ENCODE measurements at places on chromosomes 1 and 21. TPM values are rescaled to one million over a fixed set of nuclear protein-coding genes. Genes with fewer than 3 reads are reported as not detected.
A peak's percentile ranks its signal among the peaks of the same experiment; 100 is the strongest.

Gene IL23R
- 2.0 TPM for total RNA-seq

Gene SELENBP1
- total RNA-seq = 1,259 TPM

Gene SPTA1
- total RNA-seq = not detected

Gene NBPF4
- total RNA-seq = 0.53 TPM

Gene CYP4X1
- total RNA-seq = 1.1 TPM

Gene SYT11
- total RNA-seq = 1.8 TPM

Gene APOBEC4
- total RNA-seq = not detected

Gene CAPN9
- 46.3 TPM for total RNA-seq

Gene OR2T11
- not detected for total RNA-seq

DNA sequence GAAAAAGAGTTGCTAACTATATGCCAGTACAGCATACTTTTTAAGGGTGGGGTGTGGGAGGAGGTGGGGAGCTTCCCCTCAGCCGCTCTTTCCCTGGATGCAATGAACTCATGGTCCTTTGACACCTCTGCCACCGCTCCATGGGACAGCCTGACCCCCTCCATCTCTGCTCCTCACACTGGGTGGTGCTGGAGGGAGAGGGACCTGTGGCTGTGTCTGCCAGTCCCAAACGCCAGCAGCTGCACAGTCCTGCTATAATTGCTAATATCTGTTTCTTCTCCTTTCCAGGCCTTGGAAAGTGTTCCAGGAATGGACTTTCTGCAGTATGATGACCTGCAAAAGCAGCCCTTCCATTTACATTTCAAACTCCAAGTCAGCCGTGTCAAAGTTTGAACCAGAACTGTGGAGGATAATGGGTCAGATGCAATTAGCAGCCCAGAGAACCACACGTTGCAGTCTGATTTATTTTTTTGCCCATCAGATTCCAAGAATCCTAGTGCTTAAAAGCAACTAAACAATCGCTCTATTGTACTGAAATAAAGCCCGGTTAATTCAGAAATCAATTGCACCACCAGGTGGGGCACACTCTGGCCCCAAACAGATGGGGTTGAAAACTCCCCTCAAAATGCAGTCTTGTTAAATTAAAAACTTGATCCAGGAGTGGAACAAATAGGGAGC lies 160.7 kb upstream of the LMO4 start:
- DNase-seq = no peak

DNA sequence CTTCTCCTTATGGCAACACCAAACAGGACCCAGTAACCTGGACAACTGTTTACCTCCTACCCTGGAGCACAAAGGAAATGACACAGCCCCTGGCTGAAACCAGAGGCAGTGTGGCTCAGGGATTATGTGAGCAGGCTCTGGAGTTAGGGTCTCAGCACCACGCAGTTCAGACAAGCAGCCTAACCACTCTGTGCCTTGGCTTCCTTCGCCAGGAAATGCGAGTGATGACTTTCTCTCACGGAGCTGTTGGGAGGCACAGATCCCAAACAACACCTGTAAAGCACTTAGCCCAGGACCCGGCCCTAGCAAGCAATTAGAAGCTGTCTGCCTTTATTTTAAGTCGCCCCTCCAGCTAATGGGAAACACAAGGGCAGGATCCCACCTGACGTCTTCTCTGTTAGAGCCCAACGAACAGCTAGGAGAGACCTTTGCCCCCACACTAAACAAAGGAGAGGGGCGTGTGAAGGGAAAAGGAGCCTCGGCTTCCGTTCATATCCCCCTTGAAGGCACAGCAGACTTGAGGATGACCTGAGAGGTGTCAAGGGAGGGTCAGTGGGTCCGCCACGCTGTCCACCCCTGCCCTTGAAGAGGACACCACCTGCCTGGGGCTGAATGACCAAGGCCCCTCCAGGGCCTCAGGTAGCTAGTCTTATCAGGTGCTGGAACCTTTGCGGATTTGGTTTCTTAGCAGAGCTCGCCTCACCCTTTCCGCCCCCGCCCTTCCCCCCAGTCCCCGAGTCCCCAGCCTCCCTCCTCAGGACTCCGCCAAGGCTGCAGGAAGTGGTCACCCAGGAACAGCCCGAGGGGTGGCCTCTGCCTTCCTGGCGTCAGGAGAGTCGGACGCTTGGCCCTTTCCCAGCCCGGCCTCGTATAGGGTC lies 860 bp downstream of the TMEM63A start:
- DNase-seq = peak; percentile 66

GRCh38 chr1:214833178-214833756 lies 230.3 kb downstream of the CENPF start:
- DNase-seq = no peak

DNA sequence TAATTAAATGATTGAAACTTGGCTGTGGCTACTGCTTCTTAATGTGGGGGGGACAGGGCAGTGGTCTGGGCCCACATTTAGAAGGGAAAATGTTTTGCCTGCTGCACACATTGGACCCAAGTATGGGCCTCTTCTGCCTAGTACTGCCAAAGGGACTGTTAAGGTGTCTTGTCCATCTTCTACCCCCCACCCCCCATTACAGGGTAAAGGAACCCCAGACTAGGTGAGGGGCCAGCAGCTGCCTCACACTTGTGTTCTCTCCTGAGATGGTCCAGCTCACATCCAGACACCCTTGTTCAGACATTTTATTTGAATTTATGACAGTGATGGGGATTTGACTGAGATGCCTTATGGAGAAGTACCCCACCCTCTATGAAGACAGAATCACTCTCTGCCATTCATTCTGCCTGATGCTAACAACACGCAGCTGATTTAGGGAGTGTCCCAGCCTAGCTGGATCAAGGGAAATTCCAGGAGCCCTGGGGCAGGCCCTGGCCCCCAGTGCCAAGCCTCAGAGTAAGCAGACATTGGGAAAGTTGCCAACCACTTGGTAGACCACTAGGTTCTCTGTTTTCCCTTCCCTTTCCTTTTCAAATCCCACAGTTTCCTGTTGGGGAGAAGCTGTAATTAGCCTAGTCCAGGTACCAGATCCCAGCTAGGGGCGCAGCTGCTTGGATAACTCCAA lies 42.1 kb downstream of the YARS1 start:
- DNase-seq = no peak

DNA sequence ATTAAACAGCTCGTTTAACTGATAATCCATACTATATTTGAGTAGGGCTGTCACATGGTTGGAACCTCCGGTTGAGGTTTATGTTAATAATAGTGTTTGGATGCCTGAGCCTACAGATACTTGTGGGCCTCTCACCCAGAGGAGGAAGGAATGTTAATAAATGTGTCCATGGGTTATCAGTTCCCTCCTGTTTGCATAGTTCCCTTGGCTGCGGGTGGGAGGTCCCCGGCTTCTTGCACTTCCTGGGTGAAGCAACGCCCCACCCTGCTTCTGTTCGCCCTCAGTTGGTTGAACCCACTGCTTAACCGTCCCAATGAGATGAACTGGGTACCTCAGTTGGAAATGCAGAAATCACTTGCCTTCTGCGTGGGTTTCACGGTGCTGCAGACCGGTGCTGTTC lies 23.6 kb upstream of the GBP1 start:
- DNase-seq = no peak

GRCh38 chr1:119079881-119080280 lies 60.6 kb downstream of the WARS2 start:
- DNase-seq = no peak

GRCh38 chr1:67476906-67477305 lies 46.7 kb upstream of the SERBP1 start:
- no peak for DNase-seq

DNA sequence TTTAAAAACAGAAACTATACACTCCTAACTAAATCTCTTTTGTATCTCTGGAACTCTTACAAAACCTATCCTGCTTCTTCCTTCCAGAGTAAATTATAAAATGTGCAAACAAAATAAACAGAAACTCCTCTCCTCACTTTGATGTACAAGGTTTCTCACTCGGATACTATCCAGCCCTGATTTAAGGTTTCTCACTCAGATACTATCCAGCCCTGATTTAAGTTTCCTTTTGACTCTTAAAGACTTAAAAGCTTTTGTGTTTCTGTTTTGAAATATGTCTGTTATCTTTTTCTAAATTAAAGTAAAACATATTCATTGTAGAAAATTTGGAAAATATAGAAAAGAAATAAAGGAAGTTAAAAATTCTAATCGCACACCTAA lies 132.5 kb downstream of the CRB1 start:
- DNase-seq = no peak

DNA sequence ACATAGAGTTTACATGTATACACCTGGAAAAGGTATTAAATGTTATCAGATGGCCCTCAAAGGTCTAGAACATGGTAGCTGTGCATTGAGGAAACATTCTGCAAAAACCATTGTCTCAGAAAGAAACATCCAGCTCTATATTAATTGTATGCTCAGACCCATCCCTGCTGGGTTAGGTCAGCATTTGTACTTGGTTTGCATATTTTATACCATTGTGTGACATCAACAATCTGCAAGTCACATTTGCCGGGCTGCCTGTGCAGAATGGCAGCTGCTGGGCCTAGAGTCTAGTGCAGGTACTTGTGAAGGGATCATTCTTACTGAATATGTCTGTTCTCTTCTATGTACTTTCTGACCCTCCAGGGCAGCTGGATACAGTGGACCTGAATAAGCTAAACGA lies 43.9 kb upstream of the LAMC2 start:
- DNase-seq = no peak

GRCh38 chr1:111967067-111967690 lies 22.3 kb downstream of the KCND3 start:
- no peak for DNase-seq

DNA sequence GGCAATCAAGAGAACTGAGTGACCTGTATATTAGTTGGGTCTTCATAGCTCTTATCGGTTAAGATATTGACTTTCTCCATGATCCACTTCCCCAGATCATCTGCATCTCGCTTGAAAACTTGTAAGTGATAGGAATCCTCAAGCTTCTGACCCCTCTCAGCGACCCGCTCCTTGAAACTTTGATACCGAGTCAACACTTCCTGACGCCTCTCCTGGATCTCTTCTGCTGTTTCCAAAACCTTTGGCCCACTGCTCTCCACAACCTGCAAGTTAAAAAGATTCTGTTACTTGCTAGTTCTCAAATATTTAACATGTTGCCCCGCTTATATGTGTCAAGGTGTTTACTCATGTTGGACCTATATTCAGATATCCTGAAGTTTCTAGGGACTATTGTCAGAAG lies 1.4 kb downstream of the SPTA1 start:
- no peak for DNase-seq

DNA sequence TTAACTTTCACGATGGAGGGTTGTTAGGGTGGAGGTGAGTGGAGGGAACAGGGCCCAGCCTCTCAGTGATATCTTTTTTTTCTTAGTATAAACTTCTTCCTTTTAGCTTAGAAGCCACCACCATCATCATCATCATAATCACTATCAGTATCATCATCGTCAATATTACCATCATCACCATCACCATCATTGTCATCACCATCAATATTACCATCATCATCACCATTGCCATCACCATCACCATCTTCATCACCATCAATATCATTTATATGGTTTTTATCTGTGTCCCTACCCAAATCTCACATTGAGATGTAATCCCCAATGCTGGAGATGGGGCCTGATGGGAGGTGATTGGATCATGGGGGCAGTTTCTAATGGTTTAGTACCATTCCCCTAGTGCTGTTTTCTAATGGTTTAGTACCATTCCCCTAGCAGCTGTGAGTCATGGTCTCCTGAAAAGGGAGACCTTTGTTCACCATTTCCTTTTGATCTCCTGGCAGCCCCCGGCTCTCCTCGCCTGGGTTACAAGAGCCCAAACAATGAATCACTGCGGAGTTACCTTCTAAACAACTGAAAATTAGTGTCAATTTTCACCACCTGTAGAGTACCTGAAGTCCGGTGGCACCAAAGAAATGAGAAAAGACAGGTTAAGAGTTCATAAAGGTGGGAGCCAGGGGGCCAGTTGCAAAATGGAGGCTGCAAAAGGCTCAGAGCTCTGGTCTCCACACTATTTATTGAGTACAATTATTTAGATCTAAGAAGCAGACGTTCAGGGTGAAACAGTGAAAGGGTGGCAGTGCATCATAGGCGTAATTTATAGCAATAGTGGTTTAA lies 3.1 kb upstream of the PLA2G2E start:
- no peak for DNase-seq

DNA sequence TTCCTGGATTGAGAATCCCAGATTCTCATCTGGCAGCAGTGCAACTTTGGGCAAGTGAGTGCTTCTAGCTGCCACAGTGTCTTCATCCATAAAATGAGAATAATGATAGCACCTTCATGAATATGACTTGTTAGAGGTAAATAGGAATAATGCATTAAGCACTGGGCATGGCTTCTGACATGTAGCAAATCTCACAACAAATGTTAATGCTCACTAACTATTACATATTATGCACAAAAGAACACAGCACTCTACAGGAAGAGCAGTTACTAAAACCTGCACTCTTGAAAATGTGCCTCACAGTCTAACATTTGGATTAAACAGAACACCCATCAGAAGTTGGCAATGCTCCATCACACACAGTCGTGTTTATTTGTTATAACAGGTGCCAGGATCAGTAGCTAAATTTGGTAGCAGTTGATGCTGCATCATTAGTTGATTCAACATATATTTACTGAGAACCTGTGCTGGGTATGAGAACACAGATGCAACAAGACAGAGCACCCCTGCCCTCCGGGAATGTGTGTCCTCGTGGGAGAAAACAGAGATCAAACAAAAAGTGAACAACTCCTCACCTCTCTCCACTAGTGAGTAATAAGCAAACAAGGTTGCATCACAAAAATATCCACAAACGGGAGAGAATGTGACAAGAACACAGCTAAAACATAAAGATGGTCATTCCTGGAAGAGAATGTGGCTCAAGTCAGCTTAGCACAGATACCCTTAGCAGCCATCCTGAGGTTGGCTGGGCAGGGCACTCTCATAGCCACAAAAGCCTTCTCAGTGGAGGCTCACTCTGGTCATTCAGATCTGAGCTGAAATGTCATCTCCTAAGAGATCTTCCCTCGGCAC lies 26.2 kb upstream of the LBR start:
- DNase-seq = no peak

DNA sequence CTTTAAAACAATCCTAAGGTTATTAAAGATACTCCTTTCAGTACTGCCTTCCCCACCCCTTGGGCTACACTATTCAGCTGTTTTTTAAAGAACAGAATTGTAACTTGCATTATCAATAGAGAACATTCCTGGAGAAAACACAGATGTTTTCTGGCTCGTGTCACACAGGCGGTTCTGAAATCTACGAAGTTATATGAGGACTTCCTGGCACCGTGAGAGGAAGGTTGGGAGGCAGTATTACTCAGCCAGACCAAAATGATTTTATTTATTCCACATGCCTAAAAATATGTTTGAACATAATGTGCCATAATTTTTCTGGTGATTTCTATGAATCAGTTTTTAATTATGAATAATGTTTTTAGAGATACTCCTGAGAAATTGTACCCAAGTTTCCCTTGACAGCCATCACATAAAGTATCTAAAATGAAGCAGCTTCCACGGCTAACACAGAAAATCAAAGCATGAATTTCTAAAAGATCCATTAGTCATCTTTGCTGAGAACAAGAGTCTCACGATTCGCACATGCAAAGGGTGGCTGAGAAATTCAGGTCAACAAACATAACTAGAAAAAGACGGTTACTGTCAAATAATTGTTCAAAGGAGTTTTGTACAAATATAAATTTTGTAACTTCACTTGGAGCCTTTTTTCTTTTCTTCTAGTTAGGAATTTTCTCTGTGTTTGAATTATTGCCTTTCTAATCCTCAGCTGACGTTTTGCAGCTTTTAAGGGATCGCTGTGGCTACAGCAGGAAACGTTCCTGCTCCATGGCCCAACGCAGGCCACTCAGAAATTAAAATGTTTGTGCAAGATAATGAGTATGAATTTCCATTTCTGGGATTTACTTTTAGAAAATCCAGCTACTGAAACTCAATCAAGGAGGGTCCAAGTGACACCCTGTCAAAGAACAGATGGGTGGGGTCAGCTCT lies 8.0 kb upstream of the SIM2 start:
- DNase-seq = no peak

Measured in left colon (tissue), 2 donors.